ENCODE measurements at places on chromosomes 1 and 21.

- DNase-seq = no peak
Observed at GRCh38 chr1:69833536-69833935, 265.8 kb downstream of the LRRC7 start.

GRCh38 chr1:210363119-210363518 lies 34.4 kb downstream of the HHAT start:
- DNase-seq = no peak

- peak; percentile 3 for DNase-seq
Observed at GRCh38 chr1:4307911-4308545, 346.4 kb upstream of the AJAP1 start.

DNA sequence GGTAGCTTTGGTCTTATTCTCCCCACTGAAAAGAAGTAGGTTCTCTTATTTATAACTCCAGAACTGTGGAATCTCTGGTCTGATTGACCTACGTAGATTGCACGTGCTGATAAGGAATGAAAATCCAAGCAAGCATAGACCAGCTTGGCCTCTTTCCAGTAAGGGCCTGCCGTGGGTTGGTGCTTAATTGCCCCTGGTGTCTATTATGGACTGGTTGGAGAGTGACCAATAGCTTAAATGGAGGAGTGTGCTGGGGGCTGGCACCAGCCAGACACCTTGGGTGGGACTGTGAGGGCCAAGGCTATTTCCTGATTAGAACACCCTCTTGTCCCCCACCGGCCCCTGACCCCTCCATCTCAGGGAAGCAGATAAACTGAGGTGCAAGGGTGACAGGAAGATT lies 74.0 kb downstream of the TENT5C start:
- no peak for DNase-seq

DNA sequence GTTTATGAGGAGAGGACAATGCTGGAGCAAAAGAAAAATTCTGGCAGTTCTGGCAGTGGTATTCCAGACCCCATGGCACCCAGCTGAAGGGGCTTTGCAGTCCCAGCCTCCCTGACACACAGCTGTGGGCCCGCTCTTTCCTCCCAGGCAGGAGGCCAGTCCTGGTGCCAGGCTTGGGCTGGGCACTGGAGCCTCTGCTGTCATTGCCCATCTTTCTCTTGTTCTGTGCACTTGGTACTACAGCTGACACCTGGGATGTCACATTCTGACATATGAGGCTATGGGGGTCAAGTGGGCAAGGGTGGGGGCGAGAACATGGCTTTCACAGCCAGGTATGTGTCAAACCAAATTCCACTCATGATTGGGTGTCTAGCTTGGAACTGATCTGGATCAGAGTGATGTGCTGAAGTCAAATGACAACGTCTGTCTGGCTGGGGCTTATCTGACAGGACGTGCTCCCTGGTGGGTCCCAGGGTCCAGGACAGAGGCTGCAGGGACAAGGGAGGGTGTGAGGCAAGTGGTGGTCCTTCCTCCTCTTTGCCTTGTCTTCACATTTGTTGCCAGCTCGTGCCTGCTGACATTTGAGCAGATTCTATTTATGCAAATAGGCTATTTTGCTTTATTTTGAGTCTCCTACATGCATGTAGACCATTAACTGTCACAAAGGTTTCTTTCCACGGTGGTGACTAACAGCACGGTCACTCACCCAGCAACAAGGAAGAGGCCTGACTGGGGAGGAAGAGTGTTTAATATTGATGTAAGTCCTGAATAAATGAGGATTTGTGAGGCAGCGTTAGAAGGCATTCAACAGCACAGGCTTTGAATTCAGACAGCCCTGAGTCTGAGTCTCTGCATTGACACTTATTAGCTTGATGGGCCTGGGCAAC lies 336.3 kb downstream of the PBX1 start:
- DNase-seq = no peak

- no peak for DNase-seq
Observed at GRCh38 chr21:40633048-40633447, 213.9 kb downstream of the DSCAM start.

GRCh38 chr1:164602101-164602422 lies 43.1 kb downstream of the PBX1 start:
- DNase-seq = peak; percentile 80

DNA sequence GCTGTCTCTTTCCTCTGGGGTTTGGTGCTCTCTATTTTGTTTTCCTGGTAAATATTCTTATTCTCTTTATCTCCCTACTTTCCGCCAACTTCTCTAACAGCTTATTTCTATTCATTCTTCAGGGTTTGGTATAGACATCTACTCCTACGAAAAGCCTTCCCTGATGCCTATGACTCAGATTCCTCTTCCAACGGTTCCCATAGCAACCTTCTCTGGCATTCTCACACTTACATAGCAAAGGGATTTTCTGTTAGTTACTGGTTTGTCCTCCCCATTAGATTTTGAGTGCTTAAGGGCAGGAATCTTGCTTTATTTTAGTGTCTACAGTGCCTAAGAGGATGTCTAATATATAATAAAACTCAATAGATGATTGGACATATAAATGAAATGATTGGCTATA lies 407.6 kb upstream of the DEPDC1 start:
- no peak for DNase-seq

- no peak for DNase-seq
Observed at GRCh38 chr1:21355956-21356355, 65.7 kb upstream of the ECE1 start.

DNA sequence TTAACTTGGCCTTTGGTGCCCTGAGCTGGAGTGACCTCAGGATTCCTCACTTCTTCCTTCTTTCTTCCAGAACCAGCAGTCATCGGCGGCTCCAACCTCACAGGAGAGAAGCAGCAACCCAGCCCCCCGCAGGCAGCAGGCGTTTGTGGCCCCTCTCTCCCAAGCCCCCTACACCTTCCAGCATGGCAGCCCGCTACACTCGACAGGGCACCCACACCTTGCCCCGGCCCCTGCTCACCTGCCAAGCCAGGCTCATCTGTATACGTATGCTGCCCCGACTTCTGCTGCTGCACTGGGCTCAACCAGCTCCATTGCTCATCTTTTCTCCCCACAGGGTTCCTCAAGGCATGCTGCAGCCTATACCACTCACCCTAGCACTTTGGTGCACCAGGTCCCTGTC lies 6.3 kb upstream of the OLFML3 start:
- DNase-seq = no peak

- DNase-seq = no peak
Observed at GRCh38 chr1:235632506-235633401, 16.8 kb downstream of the GNG4 start.

GRCh38 chr1:159775716-159776115 lies 5.0 kb upstream of the DUSP23 start:
- no peak for DNase-seq

GRCh38 chr1:156697481-156697880 lies 7.9 kb downstream of the CRABP2 start:
- DNase-seq = no peak

- no peak for DNase-seq
Observed at GRCh38 chr1:192574073-192574472, 1.5 kb upstream of the RGS1 start.

DNA sequence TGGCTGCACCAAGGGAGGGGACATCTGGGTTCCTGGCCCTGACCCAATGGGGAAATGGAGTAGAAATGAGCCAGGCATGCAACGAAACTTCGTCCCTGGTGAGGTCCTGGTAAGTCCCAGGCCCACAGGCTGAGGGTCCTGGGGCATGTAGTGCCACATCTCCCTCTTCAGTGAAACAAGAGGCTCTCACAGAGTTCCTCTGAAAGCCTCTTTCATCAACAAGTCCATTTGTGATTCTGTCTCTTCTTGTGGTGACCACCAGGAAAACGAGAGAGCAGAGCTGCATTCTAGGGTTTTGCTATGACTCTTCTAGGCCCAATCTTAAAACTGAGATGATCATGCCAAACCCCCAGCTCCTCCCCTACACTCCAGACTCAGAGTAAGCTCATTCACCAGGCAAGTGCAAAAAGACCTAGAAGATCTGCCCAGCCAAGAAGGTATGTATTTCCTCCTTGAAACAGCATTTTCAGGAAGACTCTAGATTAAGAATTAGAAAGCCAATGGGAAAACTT lies 24.3 kb upstream of the RNF220 start:
- DNase-seq = no peak

DNA sequence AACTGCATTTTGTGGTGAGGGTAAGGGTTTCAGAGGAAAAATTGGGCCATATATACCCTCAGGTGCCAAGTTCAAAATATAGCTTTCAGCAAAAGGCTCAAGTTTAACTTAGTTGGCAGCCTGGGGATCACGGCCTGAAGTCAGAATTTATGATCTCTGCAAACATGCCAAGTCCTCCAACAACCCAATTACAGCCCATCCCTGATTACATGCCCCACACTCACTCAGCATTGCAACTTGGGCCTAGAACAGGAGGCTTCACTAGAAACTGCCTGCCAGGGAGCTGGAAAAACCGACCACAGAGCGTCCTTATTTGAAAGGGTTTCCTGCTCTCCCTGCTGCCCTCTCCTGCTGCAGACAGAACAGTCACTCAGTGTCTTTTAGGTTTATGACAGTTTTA lies 12.4 kb downstream of the FYB2 start:
- DNase-seq = no peak

DNA sequence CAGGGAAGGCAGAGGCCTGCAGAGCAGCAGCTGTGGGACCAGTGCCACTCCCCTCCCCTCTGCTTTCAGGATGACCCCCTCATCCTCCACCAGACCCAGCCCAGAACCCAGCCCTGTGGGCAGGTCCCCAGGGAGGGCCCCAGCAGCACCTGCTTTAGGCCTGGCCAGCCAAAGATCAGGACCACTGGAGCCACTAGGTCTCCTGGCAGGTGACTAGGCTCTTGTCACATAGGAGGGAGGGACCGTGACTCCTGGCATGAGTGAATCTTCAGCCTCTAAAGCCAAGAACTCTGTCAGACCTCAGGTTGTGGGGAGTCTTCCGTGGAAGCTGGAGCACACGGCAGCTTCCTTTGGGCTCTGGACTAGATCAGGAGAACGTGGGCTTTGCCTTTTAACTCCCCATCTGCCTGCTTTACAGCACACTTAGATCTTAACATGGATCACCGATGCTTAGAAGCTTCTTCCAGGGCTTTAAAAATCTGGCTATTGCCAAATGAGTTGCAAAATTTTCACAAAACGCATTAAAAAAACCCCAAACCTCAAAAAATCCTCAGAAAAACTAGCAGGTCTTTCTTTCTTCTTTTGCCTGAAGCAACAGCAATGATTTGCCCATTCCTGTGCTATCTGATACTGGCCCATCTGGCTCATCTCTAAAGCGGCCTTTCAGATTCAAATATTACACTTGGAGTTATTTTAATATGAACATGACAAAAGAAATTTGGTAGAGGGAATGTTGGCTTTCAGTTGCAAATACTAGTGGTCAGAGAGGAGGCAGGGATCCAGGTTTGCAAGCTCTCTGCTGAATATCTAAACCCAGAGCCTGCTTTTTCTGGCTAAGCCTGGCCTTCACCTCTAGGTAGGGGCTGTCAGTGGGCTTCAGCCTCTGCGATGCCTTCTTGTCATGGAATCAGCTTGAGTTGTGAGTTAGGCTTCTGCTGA lies 235.2 kb downstream of the SDCCAG8 start:
- DNase-seq = peak; percentile 73

GRCh38 chr1:172172352-172172831 lies 248.1 kb upstream of the C1orf105 start:
- no peak for DNase-seq

DNA sequence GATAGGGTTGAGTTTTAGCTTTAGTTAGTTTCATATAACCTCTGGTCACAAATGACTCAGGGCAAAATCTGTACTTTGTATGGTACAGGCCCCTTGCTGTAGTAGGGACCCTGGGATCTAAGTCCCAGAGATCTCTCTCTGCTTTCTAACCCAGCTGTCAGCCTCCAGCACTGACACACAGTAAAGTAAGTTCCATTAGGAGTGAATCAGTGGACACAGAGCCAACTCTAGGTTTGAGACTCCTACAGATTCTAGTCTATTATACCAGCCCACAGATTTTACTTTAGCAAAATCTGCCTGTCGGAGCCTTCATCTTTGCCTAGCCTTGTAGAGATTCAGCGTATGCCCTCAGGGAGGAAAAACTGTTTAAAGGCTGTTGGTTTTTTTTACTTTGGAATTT lies 52.5 kb downstream of the ANGPTL1 start:
- no peak for DNase-seq

- DNase-seq = no peak
Observed at GRCh38 chr1:152086760-152087159, 2.1 kb downstream of the TCHHL1 start.

Measured in H9 (cell line).